ENCODE measurements at places on chromosomes 3 and 15.
A peak's percentile ranks its signal among the peaks of the same experiment; 100 is the strongest.

DNA sequence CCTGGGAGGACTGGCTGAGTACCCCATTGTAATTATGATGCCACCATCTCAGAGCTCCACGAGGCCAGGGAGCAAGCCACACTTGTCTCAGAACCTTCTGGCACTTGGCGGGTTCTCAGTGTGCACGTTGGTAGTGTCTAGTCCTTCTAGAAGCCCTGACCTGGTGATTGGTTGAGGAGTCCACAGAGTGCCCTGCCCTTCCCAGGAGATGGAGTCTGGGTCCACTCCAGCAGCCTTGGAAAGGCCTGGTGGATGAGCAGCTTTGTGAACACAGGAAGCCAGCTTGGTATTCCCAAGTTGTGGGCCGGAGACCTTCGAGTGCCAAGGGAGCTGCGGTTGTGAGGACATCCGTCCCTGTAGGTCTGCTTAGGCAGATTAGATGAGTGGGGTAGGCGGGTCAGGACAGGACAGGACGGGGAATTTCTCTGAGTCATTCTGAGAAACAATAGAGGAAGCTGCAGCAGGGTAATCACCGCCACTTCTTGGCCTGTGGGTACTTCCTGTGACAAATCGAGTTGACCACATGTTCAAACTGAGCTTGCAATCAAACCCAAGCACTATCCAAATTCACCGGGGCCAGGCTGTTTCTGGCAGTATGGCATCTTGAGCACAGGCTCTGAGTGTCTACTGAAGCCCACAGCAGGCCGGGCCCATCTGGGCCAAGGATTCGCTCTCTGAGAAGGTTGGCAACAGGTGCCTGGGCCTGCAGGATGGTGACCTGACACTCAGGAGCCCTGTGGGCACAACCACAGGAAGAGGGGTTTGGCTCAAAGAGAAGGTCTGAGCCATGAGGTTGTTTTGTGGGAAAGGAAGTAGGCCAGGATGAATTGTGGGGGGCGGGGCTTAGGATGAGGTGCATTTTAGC is 71.5 kb upstream of the PLXNA1 start:
- peak; percentile 100 for DNase-seq

DNA sequence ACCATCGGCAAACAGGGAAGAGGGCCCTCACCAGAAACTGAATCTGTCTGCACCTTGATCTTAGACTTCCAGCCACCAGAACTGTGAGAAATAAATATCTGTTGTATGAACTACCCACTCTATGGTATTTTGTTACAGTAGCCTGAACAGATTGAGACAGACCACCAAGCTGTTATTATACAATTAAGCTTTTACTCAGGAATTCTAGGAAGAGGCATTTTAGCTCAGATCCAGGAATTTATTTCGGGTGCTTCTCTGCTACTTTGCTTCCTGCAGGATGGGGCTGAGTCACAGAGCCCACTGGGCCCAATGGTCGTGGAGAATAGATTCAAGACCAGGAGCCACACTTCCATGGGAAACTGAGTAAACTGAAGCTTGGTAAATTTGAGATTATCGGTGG is 145.5 kb upstream of the PFN2 start:
- no peak for DNase-seq

- DNase-seq = no peak
Observed at GRCh38 chr15:84552896-84553295, 47.9 kb upstream of the ZSCAN2 start.

- DNase-seq = peak; percentile 16
Observed at GRCh38 chr15:89129123-89129815, 41.0 kb downstream of the ABHD2 start.

DNA sequence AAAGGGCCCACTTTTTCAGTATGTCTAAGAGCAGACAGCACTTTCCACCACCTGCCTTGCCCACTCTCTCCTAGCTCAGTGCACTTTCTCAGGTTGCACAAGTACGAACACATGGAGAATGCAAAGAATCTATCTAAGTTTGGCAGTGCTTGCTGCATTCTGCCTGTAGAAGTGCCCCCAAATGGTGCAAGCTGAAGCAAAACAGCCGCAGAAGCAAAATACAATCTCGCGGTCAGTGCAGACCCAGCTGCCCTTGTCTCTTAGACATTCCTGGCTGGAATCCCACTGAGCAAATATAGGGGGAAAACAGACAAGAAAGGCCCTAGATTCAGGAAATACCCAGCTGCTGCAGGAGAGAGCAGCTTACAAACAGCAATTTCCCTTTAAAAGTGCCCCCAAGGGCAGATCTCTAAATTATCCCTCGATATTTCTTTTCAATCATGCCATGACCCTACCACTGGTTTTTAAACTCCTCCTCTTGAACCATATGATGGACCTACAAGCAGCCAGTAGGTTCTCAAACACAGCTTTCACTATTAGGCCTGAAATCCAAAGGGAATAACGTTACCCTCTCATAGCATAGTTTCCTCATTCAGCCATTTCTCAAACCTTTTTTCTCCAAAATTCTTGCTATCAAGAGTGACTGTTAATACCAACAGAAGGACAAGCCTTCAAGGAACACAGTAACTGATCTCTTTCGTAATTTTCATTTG is 67.0 kb downstream of the TNIK start:
- DNase-seq = no peak

DNA sequence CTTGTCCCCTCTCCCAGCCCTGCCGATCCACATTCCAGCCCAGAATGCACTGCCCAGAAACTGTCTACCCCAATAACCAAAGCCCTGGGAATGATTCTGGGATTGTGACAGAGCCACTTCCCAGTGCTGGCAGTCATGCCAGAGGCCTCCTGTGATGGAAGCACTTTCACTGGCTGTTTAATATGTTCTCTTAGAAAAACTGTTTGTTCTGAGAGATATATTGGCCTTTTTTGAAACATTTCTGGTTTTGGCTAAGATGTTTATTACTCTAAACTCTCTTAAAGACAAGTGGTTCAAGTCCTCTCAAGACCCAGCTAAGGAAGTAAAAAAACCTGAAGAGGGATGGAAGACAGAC is 74.0 kb upstream of the HACD2 start:
- DNase-seq = no peak

DNA sequence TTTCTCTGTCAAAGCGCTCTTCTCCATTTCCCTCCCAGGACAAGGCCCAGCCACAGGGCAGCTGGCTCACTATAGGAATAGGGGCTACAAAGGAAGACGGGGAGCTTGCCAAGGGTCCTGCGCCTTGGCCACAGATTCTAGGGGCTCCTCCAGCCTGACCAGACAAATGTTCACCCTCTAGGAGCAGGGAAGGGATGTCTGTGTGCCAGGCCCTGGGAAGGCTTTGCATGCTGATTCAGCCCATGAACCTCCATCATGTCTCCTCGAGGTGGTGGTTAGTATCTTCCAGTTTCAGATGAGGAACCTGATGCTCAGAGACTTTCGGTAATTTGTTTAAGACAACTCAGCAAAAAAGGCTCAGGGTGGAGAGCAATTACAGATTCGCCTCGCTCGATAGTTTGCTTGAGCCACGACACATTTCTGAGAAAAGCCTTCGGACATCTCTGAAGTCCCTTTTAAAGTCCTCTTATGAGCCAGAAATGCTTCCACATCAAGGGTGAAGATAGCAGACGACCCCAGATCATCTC is 110.0 kb downstream of the XXYLT1 start:
- DNase-seq = no peak

- no peak for DNase-seq
Observed at GRCh38 chr3:194836661-194837060, 151.0 kb downstream of the FAM43A start.
